ENCODE measurements at places on chromosomes 5 and 9.

DNA sequence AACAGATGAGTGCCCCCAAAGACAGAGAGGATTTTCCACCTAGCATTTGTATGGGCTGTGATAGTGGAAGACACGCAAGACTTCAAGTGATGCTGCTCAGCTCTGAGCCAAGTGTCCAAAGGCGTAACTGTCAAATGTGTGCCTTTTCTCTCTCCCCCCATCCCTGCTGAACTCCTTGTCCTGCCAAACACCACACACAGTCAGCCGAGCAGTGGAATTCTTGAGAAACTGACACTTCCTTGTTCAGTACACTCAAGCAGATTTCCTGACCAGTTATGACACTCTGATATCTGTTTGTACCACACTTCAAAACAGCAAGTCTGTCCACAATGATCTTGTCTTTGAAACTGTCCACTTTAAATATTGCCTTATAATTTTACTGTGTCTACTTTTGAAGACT, 166.4 kb downstream of the PIK3R1 start:
- DNase-seq = no peak

DNA sequence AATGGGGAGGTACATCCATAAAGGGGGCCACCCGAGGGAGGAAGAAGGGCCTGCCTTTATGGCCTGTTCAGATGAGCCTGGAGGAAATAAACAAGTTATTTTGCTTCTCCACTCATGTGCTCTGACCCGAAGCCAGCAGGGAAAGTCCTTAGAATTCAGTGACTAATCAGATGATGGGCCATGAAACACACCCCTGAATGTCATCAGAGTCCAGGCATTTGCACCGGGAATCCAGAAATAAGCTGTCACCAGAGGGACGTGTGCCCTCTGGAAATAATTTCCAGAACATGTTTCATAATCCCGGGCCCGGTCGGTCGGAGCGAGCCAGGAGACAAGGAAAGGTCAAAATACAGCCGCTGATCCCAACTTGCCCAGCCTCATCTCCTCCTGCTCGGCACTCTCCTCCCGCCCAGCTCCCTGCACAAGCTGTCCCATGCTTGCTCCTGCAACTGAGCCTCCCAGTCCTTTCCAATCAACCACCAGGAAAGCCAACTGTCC, 73.6 kb upstream of the ZNF622 start:
- DNase-seq = no peak

DNA sequence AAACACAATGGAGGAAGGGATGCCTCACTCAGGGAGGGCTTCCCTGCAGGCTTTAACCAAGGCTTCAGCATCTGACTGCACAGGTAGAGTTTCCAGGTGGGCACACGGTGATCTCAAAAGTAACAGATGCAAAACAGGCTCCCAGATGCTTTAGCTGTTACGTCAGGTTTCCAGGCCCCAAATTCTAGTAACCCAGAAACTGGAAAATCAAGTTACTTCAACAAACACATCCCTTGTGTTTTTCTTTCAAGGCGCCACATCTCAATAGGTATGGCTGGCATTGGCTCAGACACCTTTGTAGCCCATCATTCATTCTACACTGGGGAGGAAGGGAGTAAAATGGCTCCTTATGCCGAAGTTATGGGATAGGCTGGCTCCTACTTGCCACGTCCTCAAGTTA, 27.4 kb downstream of the NRG2 start:
- DNase-seq = no peak

DNA sequence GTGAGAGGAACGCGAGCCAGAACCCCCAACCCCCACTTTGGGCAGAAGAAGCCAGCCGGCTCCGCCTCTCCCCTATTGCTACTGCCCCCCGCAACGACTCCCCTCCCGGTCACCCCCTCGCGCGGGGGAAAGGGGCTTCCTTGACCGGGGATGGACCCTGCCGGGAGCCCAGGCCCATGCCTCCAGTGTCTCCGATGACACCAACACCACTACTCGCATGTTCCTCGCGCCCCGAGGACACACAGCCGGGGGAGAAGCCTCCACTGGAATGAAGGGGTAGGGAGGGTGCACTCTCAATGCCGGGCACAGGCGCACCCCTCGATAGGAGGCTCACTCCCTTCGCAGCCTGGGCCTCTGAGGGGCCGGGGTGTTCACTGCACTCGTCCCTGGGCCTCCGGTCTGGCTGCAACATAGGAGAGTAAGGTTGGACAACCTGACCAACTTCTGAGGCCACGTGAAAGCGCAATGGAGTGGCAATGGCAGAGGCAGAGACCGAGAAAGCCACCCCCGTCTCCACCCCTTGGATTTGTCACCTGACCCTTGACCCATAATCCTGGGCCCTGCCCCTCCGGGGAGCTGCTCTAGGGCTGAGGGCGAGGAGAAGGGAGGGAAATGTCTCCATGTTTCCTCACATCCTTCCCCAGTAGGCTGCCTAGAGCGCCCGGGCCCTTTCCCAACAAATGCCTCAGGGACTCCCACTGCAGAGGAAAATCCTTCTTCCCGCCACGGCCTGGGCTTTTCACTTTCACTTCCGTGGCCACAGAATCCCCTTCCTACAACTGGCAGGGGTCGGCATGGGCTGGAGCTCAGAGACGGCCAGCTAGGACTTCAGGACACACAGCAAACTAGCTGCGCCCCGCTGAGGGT, 1.1 kb upstream of the CNTFR start:
- no peak for DNase-seq

- DNase-seq = peak; percentile 2
Measured at GRCh38 chr9:71628247-71628646, 140.1 kb downstream of the CEMIP2 start.

DNA sequence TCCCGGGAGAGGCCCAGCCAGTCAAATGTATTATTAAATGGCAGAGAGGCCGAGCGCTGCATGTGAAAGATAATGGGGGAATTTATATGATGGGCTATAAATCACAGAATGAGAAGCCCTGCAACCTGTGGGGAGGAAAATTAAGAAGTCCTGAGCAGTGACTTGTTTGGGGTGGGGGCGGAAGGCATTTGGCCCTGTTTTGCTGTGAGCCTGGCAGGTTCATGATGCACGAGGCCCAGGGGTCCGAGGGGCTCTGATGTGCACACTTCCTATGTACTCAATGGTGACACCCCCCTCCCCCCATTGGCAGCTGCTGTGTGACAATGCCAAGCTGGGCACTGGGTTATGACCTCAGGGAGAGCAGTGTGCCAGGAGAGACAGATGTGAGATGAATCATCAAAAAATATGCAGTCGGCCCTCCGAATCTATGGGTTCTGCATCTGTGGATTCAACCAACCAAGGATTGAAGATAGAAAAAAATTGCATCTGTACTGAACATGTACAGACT, 13.7 kb upstream of the DAB2IP start:
- no peak for DNase-seq

- DNase-seq = no peak
Measured at GRCh38 chr9:38414040-38414723, 10.1 kb downstream of the IGFBPL1 start.

GRCh38 chr5:42905827-42906226, 94.1 kb upstream of the SELENOP start:
- DNase-seq = no peak

DNA sequence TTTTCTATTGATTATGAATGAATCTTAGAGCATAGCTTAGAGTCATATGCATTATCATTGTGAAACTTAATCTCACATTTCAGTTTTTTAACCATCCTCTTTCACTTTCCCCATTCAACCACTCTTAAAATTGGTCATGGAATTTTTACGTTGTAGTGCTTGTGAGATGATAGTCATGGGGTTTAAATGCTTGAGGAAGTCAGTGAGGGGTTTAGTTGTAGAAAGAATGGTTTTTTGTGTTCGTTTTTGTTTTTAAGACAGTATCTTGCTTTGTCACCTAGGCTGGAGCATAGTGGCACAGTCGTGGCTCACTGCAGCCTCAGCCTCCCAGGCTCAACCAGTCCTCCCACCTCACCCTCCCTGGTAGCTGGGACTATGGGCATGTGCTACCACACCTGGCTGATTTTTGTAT, 19.6 kb downstream of the UGCG start:
- DNase-seq = no peak

- DNase-seq = no peak
Measured at GRCh38 chr5:95417971-95418370, 26.8 kb downstream of the FAM81B start.

DNA sequence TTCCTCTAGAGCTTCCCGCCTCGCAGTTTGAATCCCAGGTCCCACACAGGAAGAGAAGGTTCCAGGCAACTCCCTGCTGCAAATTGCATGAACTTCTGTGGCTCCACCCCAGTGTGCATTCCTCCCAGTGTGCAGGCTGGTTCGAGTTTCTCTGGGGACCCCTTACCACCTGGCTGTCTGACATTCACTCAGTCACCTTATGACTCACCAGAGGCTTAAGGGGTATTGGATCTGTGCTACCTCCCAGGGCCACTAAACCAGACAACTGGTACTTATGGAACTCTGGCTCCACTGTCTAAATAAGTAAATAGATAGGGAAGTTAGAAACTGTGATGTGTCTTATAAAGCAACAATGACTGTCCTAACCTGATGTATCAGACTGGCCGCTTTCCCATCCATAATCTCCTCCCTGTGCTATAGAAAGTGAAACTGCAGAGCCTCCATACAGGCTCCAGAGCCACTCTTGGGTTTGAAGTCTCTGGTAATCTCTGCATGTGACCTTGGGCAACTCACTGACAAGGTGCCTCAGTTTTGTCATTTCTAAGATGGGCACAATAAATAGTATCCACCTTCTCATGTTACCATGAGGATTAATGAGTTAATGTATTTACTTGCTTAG, 720.6 kb downstream of the SEMA5A start:
- DNase-seq = no peak

- DNase-seq = no peak
Measured at GRCh38 chr5:150114102-150114641, 27.8 kb upstream of the CSF1R start.

GRCh38 chr9:26781906-26782305, 110.7 kb downstream of the CAAP1 start:
- DNase-seq = no peak

GRCh38 chr5:115835481-115835880, 5.9 kb downstream of the ATG12 start:
- no peak for DNase-seq

GRCh38 chr5:8695902-8696845, 827.2 kb downstream of the MTRR start:
- DNase-seq = no peak

GRCh38 chr5:64693636-64694035, 3.3 kb downstream of the SHISAL2B start:
- DNase-seq = no peak

GRCh38 chr9:38284039-38284575, 108.4 kb upstream of the ALDH1B1 start:
- no peak for DNase-seq

DNA sequence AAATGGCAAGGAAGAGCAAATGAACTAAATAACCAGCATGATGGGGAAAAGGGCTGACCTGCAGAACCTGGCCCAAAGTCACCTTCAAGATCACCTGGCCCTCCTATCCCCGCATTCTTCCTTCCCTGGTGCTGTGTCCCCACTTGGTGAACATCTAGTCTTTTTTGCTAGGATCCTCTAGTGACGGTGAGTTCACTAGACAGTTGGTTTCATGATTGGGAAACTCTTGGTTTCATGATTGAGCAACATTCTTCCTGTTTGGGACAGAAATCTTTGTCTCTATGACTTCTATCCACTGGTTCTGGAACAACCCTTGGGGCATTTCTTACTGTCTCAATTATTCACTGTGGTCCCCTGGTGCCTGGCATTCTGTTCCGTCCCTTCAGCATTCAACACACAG, 50.2 kb upstream of the DAB2IP start:
- no peak for DNase-seq

- no peak for DNase-seq
Measured at GRCh38 chr9:92480986-92481633, 1.2 kb downstream of the ASPN start.

GRCh38 chr9:37209431-37210386, 89.3 kb downstream of the ZCCHC7 start:
- DNase-seq = no peak

- DNase-seq = no peak
Measured at GRCh38 chr5:123098767-123099513, 9.9 kb downstream of the PRDM6 start.

DNA sequence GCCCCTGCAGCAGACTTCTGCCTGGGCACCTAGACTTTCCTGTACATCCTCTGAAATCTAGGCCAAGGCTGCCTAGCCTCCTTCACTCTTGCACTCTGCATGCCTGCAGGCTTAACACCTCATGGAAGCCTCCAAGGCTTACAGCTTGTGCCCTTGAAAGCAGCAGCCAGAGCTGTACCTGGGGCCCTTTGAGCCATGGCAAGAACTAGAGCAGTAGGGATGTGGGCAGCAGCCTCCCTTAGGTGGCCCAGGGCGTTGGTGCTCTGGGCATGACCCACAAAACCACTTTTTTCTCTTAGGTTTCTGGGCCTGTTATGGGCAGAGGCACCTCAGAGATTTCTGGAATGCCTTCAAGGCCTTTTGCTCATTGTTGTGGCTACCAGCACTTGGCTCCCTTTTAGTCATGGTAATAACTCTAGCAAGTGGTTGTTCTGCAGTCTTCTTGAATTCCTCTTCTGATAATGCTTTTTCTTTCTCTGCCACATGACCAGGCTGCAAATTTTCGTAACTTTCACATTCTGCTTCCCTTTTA, 606.2 kb downstream of the TLE4 start:
- no peak for DNase-seq

DNA sequence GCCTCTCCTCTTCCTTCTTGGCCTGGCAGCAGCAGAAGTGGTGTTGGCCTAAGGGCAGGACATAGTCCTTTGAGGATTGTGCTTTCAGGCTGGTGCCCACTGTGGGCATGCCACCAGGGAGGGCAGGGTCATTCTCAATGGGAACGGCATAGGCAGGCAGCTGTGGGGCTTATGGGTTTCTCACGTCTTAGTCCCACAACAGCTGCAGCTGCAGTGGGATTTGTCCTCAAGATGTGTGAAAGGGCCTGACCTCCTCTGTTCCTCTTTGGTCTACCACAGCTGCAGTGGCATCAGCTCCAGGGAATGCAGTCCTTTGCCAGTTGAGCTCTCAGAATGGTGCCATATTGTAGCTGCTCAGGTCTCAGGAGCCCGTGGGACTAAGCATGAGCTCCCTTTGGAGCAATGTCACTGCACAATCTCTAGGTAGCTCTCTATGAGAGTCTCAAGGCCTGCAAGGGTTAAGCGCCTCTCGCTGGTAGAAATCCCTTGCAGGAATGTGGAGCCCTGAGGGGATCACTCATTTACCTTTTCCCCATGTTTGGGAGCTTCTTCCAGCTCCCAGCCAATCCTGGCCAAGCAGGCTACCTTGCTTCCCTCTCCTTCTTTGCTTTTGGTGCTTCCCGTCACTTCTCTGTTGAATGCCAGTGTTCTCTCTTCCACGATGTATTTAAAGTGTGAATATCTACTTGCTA, 104.8 kb downstream of the GNA14 start:
- no peak for DNase-seq

GRCh38 chr5:53671447-53671846, 111.0 kb downstream of the NDUFS4 start:
- DNase-seq = no peak

- DNase-seq = no peak
Measured at GRCh38 chr5:130102375-130102774, 198.1 kb downstream of the CHSY3 start.

DNA sequence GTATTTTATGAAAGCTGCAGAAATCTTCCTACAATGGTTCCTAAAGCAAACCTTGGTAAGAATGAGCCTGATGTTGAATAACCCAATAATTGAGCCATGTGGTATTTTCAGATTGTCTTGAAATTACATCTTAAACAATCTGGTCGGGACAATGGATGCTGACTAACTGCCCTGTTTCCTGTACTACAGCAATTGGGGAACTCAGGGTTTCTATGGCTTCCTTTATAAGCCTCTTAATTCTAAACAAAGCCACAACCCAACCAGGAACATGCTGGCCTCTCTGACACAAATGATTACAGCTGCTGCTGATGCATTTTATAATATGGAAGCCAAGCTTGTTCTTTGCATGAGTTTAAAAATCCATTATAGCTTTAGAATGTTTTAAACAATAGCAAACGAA, 30.2 kb downstream of the PTPN3 start:
- DNase-seq = no peak

Data from CD4-positive, alpha-beta T cell treated with Interleukin-6 at 100 ng/mL for 8 hours (primary cell).